ENCODE measurements at places on chromosomes 4 and X.
A peak's percentile ranks its signal among the peaks of the same experiment; 100 is the strongest.

GRCh38 chr4:182880387-182881356 is 36.5 kb downstream of the DCTD start:
- DNase-seq: no peak

GRCh38 chrX:11541510-11541909 is 124.2 kb downstream of the ARHGAP6 start:
- peak; percentile 21 for DNase-seq

- DNase-seq: peak; percentile 83
Observed at GRCh38 chr4:68373513-68373912, 23.6 kb upstream of the YTHDC1 start.

- DNase-seq: no peak
Observed at GRCh38 chrX:14003028-14003427, 26.7 kb downstream of the GEMIN8 start.

- no peak for DNase-seq
Observed at GRCh38 chr4:80179637-80180161, 17.6 kb upstream of the PRDM8 start.

GRCh38 chr4:139898293-139898692 is 232.7 kb downstream of the MGST2 start:
- DNase-seq: no peak

- DNase-seq: no peak
Observed at GRCh38 chr4:160819791-160820190, 1344.0 kb downstream of the FSTL5 start.

DNA sequence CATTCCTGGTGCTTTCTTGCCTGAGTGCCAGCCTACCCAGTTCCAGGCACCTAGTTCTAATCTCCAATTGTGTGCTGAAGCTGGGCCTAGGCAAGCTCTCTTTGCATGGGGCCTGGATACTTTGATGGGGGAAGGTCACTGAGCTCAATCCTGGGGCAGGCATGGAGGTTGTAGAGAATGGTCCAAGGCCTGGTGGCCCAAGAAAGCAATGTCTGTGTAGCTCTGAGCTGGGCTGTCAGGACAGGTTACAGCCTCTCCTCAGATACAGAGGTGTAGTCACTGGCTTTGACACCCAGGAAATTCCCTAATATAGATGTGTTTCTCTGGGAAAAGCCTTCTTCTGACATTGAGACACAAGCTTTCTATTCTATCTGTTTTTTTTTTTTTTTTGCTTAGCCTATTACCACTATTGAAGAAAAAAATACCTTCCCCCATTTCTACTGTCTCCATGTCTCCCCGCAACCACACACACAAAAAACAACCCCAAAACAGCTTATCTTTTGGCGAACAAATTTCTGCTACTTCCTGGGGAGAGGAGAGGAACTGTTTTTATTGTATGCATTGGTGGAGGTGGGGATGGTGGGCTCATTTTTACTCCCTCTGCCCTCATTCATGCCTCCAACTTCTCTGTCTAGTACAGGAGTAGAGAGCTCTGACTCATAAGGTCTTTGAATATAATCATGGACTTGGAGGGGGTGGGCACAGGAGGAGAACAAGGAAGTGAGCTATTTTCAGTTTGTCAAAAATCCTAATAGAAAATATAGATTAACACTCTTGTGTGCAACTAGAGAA is 66.7 kb upstream of the DHX15 start:
- DNase-seq: no peak

- no peak for DNase-seq
Observed at GRCh38 chr4:38077791-38078489, 117.7 kb downstream of the PTTG2 start.

GRCh38 chr4:86967798-86968197 is 33.0 kb downstream of the AFF1 start:
- DNase-seq: peak; percentile 85

DNA sequence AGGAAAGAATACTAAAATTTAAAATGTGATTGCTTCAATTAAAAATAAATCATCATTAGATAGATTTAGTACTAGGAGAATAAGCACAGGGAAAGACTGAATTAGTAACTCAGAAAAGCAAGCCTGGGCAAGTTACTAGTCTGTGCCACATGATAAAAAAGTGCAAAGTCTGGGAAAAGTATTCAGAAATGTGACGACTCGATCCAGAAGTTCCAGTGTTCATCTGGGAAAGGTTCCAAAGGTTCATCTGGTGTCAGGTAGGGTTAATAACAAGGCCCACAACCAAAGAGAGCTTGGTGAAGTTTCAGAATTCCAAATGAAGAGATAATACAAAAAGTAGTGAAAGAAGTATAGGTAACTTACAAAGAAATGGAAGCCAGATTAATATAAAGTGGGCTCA is 78.3 kb upstream of the ARSJ start:
- no peak for DNase-seq

DNA sequence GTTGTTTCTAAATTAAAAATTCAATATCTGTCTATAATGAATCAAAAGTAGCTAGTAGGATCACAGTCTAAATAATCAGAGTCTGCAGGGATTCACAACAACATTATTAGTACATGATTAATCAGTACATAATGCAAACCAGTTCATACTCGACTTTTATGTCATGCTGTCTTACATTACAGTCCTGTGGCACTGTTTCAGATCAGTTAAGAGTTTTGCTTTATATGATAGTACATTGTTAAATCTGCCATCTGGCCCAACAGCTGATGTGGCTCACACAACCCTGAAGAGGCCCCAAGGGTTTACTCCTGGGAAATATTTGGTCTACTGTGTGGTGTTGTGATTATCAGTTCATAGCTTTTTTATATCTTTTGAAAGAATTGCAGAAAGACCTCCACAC is 247.1 kb upstream of the ETNPPL start:
- DNase-seq: peak; percentile 87

DNA sequence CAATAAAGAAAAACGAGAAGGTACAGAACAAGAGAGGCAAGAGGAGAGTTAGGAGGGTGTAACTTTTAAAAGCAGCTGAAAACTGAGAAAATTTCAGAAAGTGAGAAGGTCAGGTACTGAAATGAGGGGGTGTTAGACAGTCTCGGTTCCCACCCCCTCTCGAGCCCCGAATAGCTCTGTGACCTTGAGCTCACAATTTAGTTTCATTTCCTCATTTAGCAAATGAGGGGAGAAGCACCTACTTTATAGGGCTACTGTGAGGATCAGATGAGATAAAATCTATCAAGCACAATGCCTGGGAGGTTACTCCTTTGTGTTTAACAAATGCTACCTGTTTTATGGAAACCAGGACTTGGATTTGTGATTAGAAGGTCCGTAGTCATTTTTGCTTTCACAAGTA is 4.9 kb downstream of the UGT8 start:
- DNase-seq: no peak

- DNase-seq: no peak
Observed at GRCh38 chr4:76954489-76954888, 4.9 kb downstream of the SEPTIN11 start.

DNA sequence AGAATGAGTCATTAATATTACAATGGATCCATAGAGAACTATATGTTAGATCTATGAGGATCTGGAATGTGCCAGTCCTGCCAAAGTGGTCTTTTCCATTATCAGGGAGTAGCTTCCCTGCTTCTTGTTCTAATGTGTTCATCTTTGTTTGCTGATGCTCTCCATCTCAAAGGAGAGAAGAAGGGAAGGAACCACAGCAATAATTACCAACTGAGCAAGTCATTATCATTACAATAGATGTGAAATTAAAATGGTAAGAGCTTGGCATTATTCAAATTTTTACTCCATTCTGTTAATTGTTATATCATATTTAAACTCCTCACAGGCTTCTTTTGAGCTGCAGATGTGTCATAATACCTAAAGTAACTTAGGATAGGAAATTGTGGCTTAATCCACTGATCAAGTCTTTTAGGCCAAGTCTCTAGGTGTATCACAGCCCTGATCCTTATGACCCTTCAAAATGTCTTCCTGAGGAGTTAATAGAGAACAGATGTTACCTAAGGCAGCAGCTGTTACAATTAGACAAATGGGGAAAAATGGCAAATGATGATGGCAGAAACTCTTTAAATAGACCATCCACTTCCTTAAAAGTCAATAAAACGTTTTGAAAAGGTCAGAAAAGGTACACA is 1492.7 kb upstream of the IGFBP7 start:
- DNase-seq: no peak

DNA sequence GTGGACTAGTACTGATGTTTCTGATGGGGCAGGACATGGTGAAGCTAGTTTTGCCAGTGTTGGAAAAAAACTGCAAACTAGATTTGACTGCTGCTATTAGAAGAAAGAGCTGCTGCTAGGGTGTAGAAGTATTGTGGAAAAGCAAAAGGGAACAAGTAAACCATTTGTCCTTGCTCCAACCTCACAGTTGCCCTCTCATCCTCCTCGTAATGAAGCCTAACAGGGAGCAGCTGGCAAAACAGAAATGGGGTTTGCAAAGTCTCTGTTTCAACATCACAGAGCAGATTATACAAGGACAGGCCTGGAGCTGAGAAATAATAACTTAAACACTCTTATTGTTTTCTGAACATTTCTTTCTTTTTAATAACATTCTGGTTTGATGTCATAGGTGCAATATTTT is 346.2 kb downstream of the MAGEB5 start:
- DNase-seq: no peak

- peak; percentile 34 for DNase-seq
Observed at GRCh38 chr4:118834070-118834469, 1.9 kb downstream of the SEC24D start.

DNA sequence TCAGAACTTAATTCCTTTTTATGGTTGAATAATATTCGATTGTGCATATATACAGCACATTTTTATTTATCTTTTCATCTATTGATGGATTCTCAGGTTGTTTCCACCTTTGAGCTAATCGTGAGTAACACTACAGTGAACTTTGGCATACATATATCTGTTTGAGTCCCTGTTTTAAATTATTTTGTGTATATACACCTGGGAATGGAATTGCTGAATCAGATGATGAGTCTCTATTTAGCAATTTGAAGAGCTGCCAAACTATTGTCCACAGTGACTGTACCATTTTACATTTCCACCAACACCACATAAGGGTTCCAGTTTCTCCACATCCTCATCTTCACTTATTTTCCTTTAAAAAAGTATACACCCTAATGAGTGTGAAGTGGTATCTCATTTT is 166.2 kb upstream of the FGF13 start:
- no peak for DNase-seq

- no peak for DNase-seq
Observed at GRCh38 chrX:9127986-9128385, 94.1 kb upstream of the FAM9B start.

DNA sequence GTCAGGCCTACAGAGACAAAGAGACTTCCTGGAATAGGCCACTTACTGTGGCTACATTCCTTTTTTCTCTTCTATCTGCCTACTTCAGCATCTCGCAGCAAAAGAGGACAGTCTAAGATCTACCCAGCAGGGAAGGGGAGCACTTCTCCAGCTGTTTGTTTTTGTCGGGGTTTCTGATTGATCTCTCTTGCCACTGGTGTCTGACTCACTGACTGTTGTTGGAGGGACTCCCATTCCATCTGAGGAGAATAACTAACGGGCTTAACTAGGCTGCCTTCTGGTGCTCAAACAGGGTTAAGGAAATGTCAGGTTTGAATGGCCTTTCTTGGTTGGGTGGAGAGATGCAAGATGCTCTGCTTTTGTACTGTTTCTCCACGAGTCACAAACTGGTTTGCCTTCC is 100.2 kb upstream of the TMEM164 start:
- peak; percentile 78 for DNase-seq

DNA sequence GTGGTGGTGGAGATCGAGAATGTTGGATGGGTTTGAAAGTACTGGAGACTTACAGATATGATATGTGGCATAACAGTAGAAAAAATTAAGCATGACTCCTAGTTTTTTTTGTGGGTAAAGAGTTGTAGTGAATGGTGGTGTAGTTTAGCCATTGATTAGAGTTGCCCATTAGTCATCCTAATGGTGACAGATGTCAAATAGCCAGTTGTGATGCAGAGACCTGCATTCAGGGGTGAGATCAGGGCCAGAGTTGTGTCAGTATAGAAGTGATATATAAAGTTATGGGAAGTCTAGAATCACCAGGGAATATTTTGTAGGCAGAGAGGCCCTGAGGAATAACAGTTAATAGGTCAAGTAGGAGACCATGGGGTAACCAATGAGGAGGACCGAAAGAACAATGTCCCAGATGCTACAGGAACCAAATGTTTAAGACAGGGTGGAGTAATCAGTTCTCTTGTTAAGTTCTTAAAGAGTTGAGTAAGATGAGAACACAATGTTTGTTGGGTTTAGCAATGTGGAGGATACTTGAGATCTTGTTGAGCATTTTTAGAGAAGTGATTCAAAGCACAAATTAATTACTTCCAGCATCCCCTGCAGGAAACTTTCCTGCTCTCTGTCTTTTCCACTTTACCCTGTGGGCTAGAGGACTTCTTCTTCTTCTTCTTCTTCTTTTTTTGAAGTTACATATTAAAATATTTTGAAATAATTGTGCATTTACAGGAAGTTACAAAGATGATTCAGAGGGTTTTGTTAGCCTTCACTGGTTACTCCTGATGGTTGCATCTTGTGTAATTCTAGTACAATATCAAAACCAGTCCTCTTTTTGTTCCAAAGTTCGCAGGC is 13.3 kb downstream of the SGMS2 start:
- peak; percentile 49 for DNase-seq

- peak; percentile 8 for DNase-seq
Observed at GRCh38 chrX:84133023-84133422, 55.0 kb downstream of the RPS6KA6 start.

- DNase-seq: peak; percentile 86
Observed at GRCh38 chr4:2800691-2801596, 8.1 kb downstream of the SH3BP2 start.

DNA sequence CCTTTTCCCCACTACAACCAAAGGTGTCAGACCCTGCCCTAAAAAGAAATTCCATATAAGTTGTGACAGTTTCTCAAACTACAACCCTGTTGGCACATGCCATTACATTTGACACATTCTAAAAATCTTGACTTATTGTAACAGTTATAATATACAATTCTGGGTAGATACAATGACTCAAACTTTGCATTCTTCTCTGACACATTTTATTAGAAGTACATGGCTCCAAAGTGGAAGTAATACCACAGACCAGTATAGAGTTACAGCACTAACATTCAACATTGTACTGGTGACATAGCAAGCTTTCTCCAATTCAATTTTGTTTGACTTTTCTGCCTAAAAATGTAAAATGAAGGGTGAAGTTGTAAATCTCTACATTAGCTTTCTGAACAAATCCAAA is 196.6 kb upstream of the ETNPPL start:
- DNase-seq: peak; percentile 65

GRCh38 chr4:38656111-38656510 is 7.9 kb upstream of the KLF3 start:
- no peak for DNase-seq

DNA sequence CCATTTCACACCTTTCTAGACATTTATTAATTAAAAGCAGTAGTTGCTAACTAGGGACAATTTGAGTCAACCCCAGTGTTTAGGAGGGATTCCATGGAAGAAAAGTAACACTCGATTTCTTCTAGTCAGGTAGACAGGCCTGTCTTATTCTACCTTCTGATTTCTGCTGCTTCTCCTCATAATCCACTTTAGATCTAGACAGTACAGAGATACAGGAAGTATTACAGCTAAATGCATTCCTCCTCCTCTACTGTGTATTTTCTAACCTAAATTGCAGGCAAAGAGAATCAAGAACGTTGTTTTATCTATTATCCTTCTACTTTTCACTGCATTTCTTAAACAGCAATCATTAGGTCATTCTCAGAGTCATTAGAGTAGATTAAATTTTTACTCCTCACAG is 52.6 kb downstream of the LPAR4 start:
- DNase-seq: no peak

GRCh38 chr4:24846716-24847115 is 51.3 kb downstream of the SOD3 start:
- DNase-seq: no peak

Measured in choroid plexus epithelial cell (primary cell).